Esophagus (tissue), 2 donors: ENCODE measurements at places on chromosomes 12 and 14. TPM values are rescaled to one million over a fixed set of nuclear protein-coding genes. Genes with fewer than 3 reads are reported as not detected.

Gene TMEM233
- 0.07 TPM for polyA plus RNA-seq

Gene NUAK1
- 0.82 TPM for polyA plus RNA-seq

Gene CLBA1
- 6.5 TPM for polyA plus RNA-seq

Gene C14orf180
- 0.06 TPM for polyA plus RNA-seq

Gene USP44
- 0.44 TPM for polyA plus RNA-seq

Gene GUCY2C
- 0.05 TPM for polyA plus RNA-seq

Gene ABCD2
- polyA plus RNA-seq = 0.02 TPM

Gene PTGR2
- 4.2 TPM for polyA plus RNA-seq

Gene PPP4R4
- polyA plus RNA-seq = 0.08 TPM

Gene PTPRO
- polyA plus RNA-seq = 0.13 TPM

Gene TAS2R7
- polyA plus RNA-seq = not detected

Gene TROAP
- polyA plus RNA-seq = 14.0 TPM

Gene CD9
- 898 TPM for polyA plus RNA-seq

Gene CLEC2D
- 5.2 TPM for polyA plus RNA-seq

Gene EGLN3
- 41.1 TPM for polyA plus RNA-seq

Gene PLEKHD1
- polyA plus RNA-seq = 0.06 TPM

Gene ZNF891
- polyA plus RNA-seq = 0.26 TPM

Gene CAPZA3
- 0.06 TPM for polyA plus RNA-seq

Gene HIGD1C
- polyA plus RNA-seq = not detected

Gene MYRFL
- 0.08 TPM for polyA plus RNA-seq

Gene ADCY6
- polyA plus RNA-seq = 18.5 TPM

Gene ANO6
- 2.6 TPM for polyA plus RNA-seq

Gene STON2
- 8.5 TPM for polyA plus RNA-seq

Gene CLEC2B
- polyA plus RNA-seq = 12.8 TPM

Gene DTX3
- 11.6 TPM for polyA plus RNA-seq

Gene KCNC2
- polyA plus RNA-seq = 0.04 TPM

Gene GPR68
- 4.8 TPM for polyA plus RNA-seq

Gene CLEC4A
- polyA plus RNA-seq = 1.3 TPM

Gene SLC2A13
- 1.0 TPM for polyA plus RNA-seq

Gene FOXM1
- 11.6 TPM for polyA plus RNA-seq

Gene RAB5B
- 78.2 TPM for polyA plus RNA-seq

Gene GLI1
- polyA plus RNA-seq = 0.28 TPM

Gene RBP5
- polyA plus RNA-seq = 2.2 TPM

Gene RAPGEF3
- polyA plus RNA-seq = 75.2 TPM

Gene CCDC196
- polyA plus RNA-seq = not detected

Gene AHNAK2
- polyA plus RNA-seq = 67.4 TPM

Gene BAZ1A
- polyA plus RNA-seq = 18.9 TPM

Gene KLRF1
- 0.48 TPM for polyA plus RNA-seq

Gene ESRRB
- polyA plus RNA-seq = not detected
